ENCODE measurements at places on chromosomes 12 and 14. TPM values are rescaled to one million over a fixed set of nuclear protein-coding genes. Genes with fewer than 3 reads are reported as not detected.

DNA sequence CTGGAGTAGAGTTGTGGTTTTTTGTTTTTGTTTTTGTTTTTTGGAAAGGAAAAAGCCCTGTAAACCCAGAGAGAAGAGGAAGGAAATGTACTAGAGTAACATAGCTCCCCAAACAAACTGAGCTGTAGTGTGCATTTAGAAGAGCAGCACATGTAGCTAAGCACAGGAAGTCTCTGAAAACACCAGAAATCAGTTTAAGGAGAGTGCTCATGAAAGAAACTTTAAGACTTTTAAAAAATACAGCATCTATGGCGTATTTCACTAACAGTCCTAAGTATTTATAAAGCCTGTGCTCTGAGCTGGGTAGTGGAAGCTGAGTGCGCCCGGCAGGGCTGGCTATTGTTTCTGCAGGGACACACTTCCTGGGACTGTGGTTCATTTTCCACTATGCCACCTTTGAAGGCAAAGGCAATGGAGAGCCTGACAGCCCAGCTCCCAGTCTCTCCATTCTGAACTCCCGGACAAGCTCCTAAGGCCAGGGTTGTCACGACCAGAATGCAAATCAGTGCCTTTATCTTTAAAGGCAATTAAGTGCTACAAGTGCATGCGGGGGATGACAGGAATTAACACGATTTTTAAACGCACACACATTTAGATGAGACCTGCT, 45.4 kb downstream of the NIN start:
- H3K4me1 ChIP-seq = peaks cover 33% of the 10 kb centered on the region
- peak overlapping the region; percentile 91 for H3K27ac ChIP-seq
- no peak for DNase-seq
- no peaks in the 10 kb centered on the region for H3K36me3 ChIP-seq

DNA sequence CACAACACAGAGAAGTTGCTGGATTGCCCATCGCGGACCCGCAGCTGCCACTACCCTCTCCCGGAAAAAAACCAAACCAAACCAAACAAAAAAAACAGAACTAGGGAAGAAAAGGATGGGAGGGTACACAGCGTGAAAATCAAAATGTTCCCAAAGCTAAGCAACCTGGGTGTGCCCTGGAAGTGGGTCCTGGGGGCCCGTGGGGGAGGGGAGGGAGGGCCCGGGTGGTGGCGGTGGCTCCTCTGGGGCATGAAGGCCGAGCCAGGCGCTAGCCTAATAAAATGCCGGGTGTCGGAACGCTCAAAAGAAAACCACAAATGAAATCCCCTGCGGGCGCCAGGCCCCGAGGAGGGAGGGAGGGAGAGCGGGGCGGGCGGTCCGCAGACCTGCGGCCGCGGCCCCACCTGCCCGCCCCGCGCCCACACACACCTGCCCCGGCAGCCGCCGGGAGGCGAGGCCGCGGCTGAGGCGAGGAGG, 787 bp downstream of the HECTD4 start:
- H3K4me1 ChIP-seq = peaks cover 16% of the 10 kb centered on the region
- H3K4me3 ChIP-seq = peak overlapping the region; percentile 98
- peaks cover 4% of the 10 kb centered on the region for H3K36me3 ChIP-seq
- no peaks in the 10 kb centered on the region for H3K27me3 ChIP-seq
- peak overlapping the region; percentile 80 for H3K27ac ChIP-seq
- peak; percentile 31 for DNase-seq

- H3K27ac ChIP-seq = peak overlapping the region; percentile 41
- no peaks in the 10 kb centered on the region for H3K27me3 ChIP-seq
- H3K4me3 ChIP-seq = no peak overlapping the region
- H3K36me3 ChIP-seq = peaks cover 2% of the 10 kb centered on the region
Observed at GRCh38 chr12:4133029-4133428, 140.5 kb upstream of the CCND2 start.

GRCh38 chr12:4227046-4227445, 46.5 kb upstream of the CCND2 start:
- DNase-seq = no peak
- H3K4me3 ChIP-seq = no peak overlapping the region
- H3K27ac ChIP-seq = peak overlapping the region; percentile 69
- peaks cover 40% of the 10 kb centered on the region for H3K27me3 ChIP-seq

- H3K27ac ChIP-seq = peak overlapping the region; percentile 99
- no peak for DNase-seq
- H3K36me3 ChIP-seq = no peaks in the 10 kb centered on the region
- H3K4me1 ChIP-seq = peaks cover 49% of the 10 kb centered on the region
- H3K27me3 ChIP-seq = no peaks in the 10 kb centered on the region
- H3K4me3 ChIP-seq = no peak overlapping the region
Observed at GRCh38 chr12:12804432-12804886, 8.7 kb upstream of the DDX47 start.

DNA sequence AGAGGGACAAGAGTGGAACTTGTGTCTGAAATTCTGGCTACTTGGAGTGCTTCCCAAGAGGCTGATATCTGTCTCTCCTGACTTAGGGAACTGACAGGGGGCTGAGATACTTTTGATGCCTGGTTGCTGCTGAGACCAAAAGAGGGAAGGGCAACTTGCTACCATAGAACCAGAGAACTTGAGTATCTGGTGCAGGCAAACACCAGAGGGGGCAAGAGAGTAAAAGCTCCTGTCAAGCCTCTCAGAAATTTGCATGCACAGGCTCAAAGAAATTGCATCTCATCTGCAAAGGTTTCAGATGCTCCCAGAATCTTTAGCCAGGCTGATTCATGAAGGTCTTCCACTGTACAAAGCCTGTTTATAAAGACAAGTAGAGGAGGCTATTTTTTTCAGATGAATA, 391.3 kb upstream of the FOXG1 start:
- no peak overlapping the region for H3K27ac ChIP-seq
- no peaks in the 10 kb centered on the region for H3K36me3 ChIP-seq
- no peak overlapping the region for H3K4me3 ChIP-seq
- H3K27me3 ChIP-seq = no peaks in the 10 kb centered on the region

- no peak for DNase-seq
- H3K4me1 ChIP-seq = no peaks in the 10 kb centered on the region
- H3K27ac ChIP-seq = no peak overlapping the region
- no peaks in the 10 kb centered on the region for H3K36me3 ChIP-seq
Observed at GRCh38 chr12:42756841-42757623, 167.5 kb upstream of the PRICKLE1 start.

GRCh38 chr12:132558042-132558856, 52.1 kb downstream of the LRCOL1 start:
- no peak for DNase-seq
- no peak overlapping the region for H3K27ac ChIP-seq
- no peaks in the 10 kb centered on the region for H3K27me3 ChIP-seq
- H3K4me1 ChIP-seq = peaks cover 21% of the 10 kb centered on the region

DNA sequence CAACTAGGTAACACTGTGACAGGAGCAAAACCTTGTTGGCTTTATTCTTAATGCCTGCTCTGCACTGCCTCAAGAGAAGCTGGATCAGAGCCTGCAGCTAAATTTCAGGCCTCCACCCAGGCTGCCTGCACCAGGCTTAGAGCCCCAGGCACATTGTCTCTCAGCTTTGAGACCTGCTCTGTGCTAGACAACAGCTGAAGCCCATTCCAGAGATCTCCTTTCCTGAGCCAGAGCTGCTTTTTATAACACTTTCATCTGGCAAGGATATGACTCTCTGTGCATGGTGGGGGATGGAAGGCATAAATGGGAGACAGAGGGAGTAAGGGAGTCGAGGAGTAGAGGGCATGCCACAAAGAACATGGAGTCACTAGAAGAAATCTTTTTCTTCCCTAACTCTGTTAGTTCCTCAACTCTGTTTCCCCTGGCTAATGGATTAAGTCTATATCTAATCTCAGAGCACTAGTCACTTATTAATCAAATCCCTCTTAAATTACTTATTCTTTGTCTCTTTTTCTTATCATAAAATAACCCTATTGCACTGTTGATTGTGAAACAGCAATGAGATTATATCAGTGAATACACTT, 27.1 kb upstream of the LUM start:
- peaks cover 6% of the 10 kb centered on the region for H3K27me3 ChIP-seq
- no peaks in the 10 kb centered on the region for H3K36me3 ChIP-seq
- H3K4me3 ChIP-seq = no peak overlapping the region
- DNase-seq = no peak

DNA sequence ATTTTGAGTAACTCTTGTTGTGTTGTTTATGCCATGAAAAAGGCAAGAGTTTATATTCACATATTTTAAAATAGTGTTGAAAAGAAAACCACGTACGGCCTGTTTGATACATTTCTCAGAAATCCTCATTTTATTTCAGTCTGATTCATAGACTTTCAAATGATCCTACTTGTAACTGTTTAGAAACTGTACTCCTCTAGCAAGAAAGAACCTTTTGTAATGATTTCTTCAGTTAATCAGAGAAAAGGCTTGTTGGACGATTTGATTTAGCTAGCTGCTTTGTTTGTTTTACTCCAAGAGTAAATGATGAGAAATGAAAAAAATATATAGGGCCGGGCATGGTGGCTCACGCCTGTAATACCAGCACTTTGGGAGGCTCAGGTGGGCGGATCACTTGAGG, 17.2 kb downstream of the FBXO34 start:
- H3K27ac ChIP-seq = no peak overlapping the region
- H3K36me3 ChIP-seq = no peaks in the 10 kb centered on the region
- no peaks in the 10 kb centered on the region for H3K27me3 ChIP-seq
- no peak for DNase-seq

DNA sequence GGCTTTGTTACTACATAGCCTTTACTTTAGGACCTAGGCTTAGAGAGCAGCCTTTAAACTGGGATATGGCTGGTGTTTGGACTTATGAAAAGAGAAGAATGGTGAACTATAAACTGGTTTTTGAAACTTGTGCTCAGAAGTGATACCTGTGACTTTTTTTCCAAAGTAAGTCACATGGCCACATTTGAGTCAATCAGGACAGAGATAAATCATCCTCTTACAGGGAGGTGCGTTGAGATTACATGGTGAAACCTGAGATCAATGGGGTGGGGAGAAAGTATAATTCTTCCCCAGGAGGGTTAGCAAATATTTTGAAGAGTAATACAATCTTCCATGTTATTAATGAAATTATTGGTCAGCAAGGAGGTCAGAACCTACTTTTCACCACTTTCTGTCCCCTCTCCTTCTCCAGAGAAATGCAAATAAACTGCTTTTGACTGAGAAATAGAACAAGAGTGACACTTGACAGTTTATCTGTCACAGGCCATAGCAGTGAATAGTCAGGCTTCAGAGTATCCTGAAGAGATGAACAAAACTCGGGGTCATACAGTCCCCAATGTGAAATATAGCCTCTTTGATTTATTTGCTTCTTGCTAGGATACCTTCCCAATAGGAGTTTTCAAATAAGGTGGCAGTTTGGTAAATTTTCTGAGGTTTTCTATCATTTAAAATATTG, 11.1 kb upstream of the ZNF641 start:
- no peak for DNase-seq
- H3K36me3 ChIP-seq = no peaks in the 10 kb centered on the region
- H3K27me3 ChIP-seq = no peaks in the 10 kb centered on the region
- H3K4me3 ChIP-seq = no peak overlapping the region
- H3K4me1 ChIP-seq = peaks cover 2% of the 10 kb centered on the region
- H3K27ac ChIP-seq = no peak overlapping the region

DNA sequence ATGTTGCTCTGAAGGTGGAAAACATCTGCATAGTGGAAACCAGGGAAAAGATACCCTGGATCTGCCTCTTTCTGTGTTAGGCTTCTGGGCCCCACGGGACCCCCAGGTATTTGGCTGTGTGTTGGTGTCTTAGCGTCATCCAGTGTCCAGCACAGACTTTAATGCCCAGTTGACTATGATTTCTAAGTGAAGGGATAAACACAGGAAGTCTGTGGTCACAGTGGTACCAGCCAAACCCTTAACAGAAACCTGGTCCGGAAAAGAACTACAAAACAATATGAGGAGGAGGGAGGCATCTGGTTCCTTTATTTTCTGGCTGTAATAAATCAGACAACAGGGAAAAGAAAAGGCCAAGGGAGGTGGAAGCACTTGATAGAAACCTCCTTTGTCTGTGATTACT, 56.4 kb downstream of the CMKLR1 start:
- H3K4me3 ChIP-seq = no peak overlapping the region
- H3K27ac ChIP-seq = no peak overlapping the region
- peaks cover 37% of the 10 kb centered on the region for H3K27me3 ChIP-seq
- no peak for DNase-seq
- H3K36me3 ChIP-seq = no peaks in the 10 kb centered on the region
- peaks cover 7% of the 10 kb centered on the region for H3K4me1 ChIP-seq

DNA sequence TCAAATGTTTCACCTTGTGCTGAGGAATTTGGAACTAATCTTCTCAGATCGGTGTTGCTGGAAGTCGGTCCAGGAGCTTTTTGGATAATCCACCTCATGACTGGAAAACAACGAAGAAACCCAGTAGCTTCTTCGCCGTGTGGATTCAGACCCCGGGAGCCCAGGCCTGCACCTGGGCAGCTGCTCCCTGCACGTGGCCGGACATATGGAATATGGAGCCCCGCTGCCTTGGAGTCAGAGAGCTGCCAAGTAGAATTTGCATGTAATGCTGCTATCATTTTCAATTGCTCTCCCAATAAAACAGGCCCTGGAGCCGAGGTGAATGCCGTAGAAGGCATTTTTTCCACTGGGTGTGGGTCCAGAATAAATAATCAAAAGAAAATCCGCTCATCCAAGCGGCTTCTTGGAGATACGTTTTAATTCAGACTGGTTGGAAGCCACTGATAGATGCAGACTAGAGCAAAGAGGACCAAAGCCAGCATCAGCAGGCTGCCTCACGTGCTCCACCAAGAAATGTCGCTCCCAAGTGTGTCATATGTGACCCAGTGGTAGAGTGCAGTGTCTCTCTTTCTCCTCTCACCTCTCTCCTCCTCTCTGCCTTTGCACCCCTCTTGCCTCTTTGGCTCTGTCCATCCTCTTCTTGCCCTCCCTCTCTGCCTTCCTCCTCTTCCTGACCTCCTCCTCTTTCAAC, 115.3 kb downstream of the ZNF664 start:
- DNase-seq = no peak
- no peak overlapping the region for H3K4me3 ChIP-seq
- no peaks in the 10 kb centered on the region for H3K36me3 ChIP-seq
- no peak overlapping the region for H3K27ac ChIP-seq
- peaks cover 2% of the 10 kb centered on the region for H3K4me1 ChIP-seq

- no peaks in the 10 kb centered on the region for H3K27me3 ChIP-seq
- no peak for DNase-seq
- peaks cover 4% of the 10 kb centered on the region for H3K36me3 ChIP-seq
Observed at GRCh38 chr12:68001486-68002466, 12.5 kb downstream of the IFNG-AS1 start.

GRCh38 chr14:95222151-95222631, 64.9 kb upstream of the DICER1 start:
- no peak overlapping the region for H3K27ac ChIP-seq
- no peak for DNase-seq
- no peaks in the 10 kb centered on the region for H3K4me1 ChIP-seq
- no peaks in the 10 kb centered on the region for H3K36me3 ChIP-seq

Gene C1R
- total RNA-seq = 3.4 TPM

Gene LRTM2
- not detected for total RNA-seq

Gene B4GALNT1
- total RNA-seq = not detected

Gene PPP4R4
- total RNA-seq = 2.6 TPM

Gene CISTR
- not detected for total RNA-seq

Gene INHBC
- not detected for total RNA-seq

Gene GLIPR1
- 105 TPM for total RNA-seq
